Stimulated activated CD4-positive, alpha-beta T cell treated with anti-CD3 and anti-CD28 coated beads, Interleukin-12 subunit alpha, Interleukin-12 subunit beta, amount 100 ng/mL, for 4 hours (primary cell): ENCODE measurements at places on chromosomes 12 and 14.

DNA sequence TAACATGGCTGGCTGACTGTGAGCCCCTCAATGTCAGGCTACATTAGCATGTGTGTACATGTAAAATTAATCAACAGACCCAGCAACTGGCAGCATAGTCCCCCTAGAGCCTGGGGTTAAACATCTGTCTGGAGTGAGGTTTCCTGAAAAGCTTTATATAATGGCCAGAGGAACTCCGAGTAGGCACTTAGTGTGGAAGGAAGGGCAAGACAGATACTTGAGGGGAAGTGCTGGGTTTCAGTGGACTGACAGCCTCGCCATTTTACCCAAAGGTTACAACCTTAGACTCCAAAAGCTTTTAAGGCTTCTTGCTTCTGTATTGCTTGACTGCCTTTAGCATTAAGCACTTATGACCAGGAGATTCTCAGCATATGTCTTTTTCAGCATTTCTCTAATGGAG is 430.8 kb downstream of the FLRT2 start:
- DNase-seq = no peak

GRCh38 chr14:68771631-68772030 is 21.2 kb downstream of the ZFP36L1 start:
- no peak for DNase-seq

DNA sequence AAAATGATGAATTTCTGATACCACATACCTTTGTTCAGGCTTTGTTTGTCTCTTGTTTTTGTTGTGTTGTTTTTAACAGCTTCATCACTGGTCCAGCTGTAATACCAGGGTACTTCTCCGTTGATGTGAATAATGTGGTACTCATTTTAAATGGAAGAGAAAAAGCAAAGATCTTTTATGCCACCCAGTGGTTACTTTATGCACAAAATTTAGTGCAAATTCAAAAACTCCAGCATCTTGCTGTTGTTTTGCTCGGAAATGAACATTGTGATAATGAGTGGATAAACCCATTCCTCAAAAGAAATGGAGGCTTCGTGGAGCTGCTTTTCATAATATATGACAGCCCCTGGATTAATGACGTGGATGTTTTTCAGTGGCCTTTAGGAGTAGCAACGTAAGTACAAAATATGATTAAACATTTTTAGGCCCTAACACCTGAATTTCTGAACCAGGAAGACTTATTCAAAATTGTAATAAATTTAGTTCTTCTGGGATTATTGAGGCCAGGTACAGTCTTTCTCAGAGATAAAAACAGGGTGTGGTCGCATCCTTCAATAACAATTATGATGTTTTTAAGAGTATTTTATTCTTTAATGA is 22.4 kb downstream of the RXYLT1 start:
- DNase-seq = no peak

DNA sequence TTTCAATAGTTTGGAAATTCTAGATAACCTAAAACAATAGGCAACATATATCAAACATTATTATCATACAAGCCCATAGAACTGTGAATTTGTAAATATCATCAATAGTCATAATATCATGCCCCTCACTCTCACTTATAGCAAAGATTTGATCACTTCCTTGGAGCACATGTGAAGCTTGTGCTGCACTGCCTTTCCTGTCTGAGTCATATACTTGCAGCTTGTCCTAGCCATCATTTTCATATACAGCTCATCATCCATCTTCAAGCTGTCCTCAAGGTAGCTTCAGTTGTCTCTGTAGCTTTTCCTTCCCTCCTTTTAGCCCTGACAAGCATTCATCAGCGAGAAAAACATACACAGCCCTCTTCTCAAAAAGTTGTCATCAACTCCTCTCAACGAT is 746.5 kb upstream of the FOXG1 start:
- no peak for DNase-seq

DNA sequence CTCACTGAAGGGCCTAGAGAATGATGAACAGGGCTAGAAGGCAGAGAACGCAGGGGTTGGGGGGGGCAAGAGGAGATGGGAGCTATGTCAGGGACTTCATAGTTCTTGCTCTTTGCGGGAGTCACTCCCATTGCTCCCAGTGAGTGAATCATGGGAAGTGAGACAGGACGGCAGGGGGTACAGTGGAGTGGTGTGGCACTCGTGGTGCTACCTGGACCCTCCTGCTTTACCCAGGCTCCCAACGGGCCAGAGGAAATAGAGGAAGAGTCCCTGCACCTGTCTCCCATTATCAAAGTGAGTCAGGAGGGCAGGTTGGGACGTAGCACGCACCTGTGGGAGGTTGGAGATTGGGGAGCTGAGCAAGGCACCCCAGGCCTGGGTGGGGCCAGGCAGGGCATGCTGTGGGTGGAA is 1.3 kb upstream of the KRT8 start:
- DNase-seq = no peak

- DNase-seq = no peak
Observed at GRCh38 chr12:112283546-112283945, 98.7 kb downstream of the HECTD4 start.

DNA sequence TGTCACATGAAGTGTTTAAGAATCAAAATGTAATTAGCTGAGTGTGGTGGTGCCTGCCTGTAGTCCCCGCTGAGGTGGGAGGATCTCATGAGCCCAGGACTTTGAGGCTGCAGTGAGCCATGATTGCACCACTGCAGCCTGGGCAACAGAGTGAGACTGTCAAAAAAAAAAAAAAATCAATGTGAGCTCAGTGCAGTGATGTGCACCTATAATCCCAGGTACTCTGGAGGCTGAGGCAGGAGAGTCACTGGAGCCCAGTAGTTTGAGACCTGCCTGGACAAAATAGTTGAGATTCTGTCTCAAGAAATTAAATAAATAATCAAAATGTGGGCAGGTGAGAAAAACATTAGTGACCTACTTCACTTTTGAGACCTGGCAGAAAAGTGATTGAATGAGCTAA is 140.0 kb downstream of the MON2 start:
- DNase-seq = no peak

DNA sequence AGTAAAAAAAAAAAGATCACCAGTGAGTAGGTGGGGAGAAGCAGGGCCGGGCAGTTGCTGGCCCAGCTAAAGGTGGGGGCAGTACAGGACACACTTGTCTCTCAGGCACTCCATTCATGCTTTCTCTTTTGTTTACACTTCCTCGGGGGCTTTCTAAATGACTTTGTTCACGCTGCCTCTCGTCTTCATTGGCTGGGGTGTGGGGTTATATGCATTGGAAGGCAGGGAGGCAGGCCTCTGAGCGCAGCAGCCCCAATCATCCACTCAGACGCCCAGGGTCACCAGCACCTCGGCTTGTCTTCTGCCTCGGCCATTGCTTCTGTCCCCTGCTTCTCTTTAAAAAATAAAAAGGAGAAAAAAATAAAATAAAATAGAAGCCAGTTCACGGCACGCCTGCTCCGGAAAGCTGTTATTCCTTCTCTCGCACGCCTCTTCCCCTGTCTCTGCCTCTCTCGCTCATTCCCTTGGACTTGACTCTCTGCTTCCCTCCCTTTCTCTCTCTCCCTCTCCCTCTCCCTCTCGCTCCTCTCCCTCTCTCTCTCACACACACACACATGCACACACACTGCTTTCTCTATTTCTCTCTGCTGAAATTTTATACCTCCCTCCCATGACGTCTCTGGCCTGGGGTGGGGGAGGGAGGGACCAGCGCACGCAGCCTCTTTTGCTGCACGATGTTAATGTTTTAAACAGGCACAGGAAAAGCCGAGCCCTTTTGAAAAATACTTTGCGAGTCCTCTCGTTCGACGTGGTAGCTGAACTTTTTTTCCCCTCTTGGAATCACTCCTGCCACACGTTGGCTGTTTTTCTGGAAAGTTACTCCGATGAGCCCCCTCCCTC is at the start of gene TGFB3:
TSS of gene TGFB3 (minus strand) at position 570 of the 840 bp plus-strand sequence. CDS start 1,102 bp downstream, outside the sequence.
- DNase-seq = peak; percentile 42

DNA sequence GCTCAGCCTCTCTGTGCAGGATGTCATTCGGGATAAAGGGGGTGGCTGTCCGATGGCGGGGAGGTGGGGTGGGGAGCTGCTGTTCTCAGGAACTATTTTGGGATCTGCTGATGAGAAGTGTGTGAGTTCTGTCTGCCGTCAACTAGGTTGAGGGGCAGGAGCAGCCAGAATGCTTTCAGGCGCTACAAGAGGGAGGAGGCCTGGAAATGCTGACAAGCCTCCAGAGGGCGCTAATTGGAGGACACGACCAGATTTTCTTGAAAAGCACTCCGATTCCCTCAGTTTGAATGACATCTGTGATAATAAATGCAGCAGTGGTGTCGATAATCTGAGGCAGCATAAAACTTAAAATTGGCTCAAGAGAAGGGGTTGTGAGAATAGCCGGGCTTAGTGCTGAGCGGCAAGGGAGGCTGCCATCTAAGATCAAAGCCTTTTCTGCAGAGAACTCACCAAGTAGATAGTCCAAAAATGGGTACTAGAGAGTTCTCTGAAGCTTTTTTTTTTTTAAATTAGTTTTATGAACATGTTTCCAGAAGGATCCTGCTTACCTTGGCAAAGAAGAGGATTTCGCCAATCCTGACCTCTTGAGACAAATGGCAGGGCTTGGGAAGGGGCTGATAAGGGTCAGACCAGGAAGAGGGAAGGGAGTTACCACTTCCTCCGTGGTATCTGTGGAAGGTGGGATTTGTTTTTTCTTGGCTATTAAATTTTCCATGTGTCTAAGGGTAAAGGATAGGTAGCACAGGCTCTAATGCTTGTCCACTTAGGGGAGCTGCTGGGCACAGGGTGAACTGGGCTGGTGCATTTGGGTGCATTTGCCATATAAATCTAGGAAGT is 94.4 kb downstream of the CRACR2A start:
- DNase-seq = peak; percentile 8

- DNase-seq = no peak
Observed at GRCh38 chr12:20492251-20492760, 124.0 kb downstream of the PDE3A start.

- no peak for DNase-seq
Observed at GRCh38 chr12:56158926-56159461, 835 bp downstream of the MYL6 start.

DNA sequence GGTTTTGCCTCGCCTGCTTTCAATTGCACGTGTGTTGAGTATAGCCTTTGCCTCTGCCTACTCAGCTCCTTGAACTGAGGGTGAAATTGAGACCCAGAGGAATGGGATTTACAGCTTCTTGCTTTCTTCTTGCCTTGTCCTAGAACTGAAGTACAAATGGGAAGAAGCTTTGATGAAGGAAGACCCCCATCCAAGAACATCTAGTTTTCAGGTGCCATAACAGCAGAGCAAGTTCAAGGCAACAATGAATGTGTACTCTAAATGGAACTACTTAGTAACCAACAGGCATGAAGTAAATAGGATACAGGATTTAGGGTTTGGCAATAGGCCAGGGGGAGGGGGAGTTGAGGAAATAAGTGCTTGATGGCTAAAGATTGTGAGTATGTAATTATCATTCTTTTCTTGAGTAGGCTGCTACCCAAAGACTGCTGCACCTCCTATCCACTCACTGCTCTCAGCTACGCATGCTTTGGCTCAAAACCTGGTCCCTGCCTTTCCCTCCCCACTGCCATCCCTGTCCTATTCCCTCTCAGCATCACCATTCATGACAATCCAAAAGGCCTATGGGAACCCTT is 2.1 kb downstream of the GPX2 start:
- DNase-seq = no peak

- DNase-seq = peak; percentile 85
Observed at GRCh38 chr14:104800015-104800770, 708 bp upstream of the ZBTB42 start.

DNA sequence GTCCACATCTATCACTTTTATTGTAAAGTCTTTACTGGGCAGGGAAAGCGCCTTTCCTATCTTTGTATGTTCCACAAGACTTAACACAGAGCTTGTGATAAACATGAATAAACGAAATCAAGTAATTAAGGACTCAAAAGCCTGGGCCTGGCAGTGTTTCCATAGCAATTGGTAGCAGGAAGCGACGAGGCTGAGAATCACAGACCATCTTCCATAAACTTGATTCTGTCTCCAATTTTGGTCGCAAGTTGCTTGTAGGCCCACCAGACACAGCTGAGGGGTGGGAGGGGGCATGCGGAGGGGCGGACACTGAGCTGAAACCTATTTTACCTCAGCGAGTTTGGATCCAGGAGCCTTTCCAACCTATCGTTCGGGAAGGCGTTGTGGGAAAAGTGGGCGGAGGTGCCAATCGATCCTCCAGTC is 302 bp downstream of the CCDC38 start:
- no peak for DNase-seq

DNA sequence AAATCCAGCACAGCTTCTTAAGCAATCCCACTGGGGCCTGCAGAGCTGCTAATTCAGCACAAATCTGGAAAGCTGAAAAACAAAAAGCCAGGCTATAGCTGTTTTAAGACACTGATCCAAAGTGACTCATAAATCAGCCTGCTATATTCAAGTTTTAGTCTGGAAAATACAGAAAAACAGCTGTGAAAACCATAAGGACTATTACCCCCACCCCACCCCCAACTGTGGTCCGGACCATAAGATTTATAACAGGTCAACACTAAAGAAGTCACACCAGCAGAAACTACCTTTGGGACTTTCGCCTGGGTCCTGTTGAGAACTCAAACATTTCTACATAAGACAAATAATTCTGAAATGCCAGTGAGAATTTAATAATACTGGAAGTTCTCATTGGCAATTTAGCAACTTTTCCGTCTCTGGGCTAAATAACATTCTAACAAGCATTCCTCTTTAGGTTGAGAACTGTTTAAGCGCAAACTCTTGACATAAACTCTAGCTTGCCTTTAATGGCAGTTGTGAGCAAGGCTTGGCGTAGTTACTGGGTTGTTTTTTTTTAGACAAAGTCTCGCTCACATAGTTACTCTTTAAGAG is 3.3 kb downstream of the LRIG3 start:
- DNase-seq = no peak

- no peak for DNase-seq
Observed at GRCh38 chr12:93823616-93824391, 146.6 kb downstream of the CRADD start.

- DNase-seq = no peak
Observed at GRCh38 chr14:77455966-77456640, 1.3 kb downstream of the VIPAS39 start.

- DNase-seq = no peak
Observed at GRCh38 chr12:45355730-45356129, 139.8 kb downstream of the ANO6 start.

GRCh38 chr14:64675312-64675711 is 28.9 kb upstream of the PLEKHG3 start:
- no peak for DNase-seq
